ENCODE measurements at places on chromosomes 2 and 18.

DNA sequence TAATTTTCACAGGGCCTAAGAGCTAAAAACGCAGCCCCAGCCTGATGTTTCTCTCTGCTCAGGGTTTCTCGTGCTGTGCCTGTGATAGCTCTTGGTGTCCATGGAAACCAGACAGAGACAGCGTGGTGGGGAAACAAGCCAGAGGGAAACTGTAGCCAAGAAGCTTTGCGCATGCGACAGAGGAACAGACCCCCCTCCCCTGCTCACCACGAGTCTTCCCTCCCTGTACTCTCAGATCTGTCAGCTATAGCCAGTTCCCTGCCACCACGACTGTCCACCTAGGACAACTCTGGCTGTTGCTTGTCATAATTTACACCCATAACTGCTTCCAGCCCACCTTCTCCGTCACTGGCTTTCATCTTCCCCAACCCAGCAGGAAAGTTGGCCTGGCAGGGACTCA lies 13.2 kb upstream of the DNAJC27 start:
- peak; percentile 15 for DNase-seq

DNA sequence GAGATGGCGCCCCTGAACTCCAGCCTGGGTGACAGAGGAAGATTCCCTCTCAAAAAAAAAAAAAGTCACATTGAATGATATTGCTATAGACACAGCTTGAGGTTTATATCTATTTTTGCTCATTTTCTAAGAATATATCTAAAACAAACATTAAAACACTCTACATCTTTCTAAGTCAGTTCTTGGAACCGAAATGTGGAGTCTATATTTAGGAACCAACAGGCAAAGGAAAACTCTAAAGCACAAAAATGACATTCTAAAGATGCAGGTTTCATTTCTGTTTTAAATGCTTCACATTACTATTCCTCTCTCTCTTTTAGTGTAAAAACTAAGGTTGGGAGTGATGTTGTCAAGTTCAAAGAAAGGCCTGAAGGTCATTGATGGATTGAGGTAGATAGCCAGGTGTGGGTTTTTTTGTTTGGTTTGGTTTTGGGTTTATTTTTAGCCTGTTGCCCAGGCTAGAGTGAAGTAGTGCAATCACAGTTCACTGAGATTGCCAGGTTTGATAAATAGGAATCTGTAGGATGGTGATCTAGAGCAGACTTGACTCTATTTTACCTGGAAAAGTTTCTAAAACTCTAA lies 194.0 kb upstream of the RBBP8 start:
- DNase-seq: no peak

DNA sequence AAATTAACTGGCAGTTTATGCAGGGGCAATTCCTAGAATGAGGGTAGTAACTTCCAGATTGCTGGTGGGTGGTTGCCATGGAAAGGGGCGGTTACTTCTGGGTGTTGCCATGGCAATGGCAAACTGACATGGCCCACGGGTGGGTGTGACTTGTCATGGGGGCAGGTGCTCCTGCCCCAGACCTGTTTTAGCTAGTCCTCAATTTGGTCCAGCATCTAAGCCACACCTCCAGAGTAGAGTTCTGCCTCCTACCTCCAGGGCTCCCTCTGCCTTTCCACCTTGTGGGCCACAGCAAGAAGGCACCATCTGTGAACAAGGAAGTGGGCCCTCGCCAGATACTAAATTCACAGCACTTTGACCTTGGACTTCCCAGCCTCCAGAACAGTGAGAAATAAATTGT lies 148.7 kb downstream of the TFCP2L1 start:
- no peak for DNase-seq

- no peak for DNase-seq
Observed at GRCh38 chr2:111186933-111187332, 66.2 kb downstream of the BCL2L11 start.

GRCh38 chr2:12050396-12050795 lies 304.0 kb downstream of the LPIN1 start:
- peak; percentile 81 for DNase-seq

- no peak for DNase-seq
Observed at GRCh38 chr2:54617409-54617808, 106.1 kb upstream of the EML6 start.

DNA sequence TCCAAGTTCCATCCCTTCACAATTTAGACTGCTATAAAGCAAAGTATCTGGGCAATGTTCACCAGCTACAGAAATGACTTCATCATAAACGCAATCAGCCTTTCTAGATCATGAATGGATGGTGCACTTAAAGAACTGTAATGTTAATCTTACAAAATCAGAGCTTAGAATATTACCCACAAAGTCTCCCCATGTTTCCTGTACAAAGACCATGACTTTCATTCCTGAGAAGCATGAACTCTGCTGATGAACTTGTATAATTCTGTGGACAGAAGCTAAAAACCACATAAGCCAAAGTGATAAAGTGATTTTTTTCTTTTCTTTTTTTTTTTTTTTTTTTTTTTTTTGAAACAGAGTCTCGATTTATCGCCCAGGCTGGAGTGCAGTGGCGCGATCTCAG lies 53.3 kb downstream of the C1D start:
- no peak for DNase-seq
